ENCODE measurements at places on chromosomes 4 and X.
A peak's percentile ranks its signal among the peaks of the same experiment; 100 is the strongest.

DNA sequence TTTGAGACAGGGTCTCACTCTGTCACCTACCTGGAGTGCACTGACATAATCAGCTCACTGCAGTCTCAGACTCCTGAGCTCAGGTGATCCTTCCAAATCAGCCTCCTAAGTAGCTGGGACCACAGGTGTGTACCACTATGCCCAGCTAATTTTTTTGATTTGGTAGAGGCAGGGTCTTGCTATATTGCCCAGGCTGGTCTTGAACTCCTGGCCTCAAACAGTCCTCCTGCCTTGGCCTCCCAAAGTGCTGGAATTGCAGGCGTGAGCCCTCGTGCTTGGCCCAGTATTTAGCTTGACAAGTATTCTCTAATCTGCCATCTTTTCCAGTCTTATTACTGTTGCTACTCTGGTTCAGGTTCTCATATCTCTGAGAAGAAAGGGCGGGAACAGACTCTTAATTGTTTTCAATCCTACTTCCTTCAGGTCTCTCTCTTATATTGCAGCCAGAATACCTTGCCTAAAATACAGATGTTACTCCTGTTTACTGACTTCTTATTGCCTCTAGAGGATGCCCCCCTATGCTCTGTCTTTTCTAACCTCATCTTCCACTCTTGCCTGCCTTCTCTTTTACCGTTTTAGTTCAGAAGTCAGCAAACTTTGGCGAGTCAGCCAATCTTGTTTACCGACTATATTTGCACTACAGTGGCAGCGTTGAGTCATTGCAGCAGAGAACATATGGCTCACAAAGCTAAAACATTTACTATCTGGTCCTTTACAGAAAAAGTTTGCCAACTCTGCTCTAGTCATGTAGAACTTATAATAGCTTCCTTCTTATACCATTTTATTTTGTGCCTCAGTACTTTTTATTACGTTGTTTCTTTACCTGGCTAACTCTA lies 19.0 kb downstream of the MRPL1 start:
- DNase-seq, result peak; percentile 8

- peak; percentile 5 for DNase-seq
Measured at GRCh38 chrX:45009371-45010000, 136.5 kb downstream of the KDM6A start.

- DNase-seq, result peak; percentile 91
Measured at GRCh38 chrX:71622576-71623450, 4.5 kb upstream of the CXCR3 start.

DNA sequence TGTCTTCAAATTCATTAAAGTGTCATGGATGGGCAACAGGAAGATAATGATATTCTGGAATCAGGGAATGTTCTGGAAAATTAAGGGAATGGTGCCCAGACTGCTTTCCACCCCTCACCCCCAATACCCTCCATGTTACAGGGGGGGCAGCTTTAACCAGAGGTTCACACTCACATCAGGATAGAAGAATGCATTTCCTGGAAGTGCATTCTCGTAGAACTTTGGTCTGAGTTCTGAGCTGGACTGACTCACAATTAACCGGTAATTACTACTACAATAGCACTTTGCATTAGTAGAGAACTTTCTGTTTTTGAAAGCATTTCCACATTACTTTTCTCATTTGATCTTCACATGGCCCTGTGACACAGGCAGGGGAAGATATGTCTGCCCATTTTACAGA lies 52.5 kb upstream of the SHISA3 start:
- DNase-seq, result no peak

DNA sequence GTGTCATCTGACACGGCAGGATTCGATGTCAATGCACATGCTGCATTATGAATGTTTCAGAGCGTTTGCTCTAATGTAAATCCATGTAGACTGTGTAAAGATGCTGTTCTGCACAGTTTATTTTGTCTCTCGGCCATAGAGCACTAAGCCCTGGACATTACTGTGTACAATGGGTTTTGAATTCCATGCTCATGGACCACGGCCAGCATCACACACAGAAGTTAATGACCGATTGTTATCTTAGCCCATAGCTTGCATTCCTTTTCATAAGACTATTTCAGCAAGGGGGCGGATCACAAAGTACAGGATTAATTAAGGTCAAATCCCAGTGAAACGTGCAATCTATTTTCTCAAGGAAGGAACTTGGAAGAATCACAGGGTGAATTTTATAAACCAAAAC lies 286.1 kb upstream of the TENM3 start:
- DNase-seq, result peak; percentile 63

DNA sequence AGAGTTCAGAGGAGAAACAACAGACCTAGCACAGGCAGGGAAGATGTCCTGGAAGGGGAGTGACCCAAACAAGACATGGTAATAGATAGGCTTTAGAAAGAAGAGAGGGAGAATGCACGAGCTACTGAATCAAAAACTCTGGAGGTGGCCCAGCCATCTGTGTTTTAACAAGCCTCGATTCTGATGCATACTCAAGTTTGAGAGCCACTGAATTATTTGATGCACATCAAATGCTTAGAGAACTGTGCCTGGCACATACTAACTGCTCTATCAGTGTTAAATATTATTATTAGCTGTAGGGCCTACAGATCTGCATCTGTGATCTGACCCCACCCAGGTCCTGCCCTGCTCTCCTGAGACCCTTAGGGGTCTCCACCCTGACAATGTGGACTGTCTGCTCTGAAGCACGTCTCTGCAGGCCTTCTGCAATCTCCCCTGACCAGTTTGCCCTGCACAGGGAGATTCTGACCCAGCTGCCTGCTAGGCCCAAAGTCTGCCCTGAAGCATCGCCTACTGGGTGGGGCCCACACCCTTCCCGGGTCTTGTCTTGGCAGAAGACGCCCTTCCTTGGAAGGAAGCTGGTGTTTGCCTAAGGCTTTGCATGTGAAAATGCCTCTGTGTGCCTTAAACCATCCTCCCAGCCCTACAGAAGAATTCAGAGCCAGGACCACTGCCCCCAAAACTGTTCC lies 201.5 kb upstream of the KLF3 start:
- no peak for DNase-seq

DNA sequence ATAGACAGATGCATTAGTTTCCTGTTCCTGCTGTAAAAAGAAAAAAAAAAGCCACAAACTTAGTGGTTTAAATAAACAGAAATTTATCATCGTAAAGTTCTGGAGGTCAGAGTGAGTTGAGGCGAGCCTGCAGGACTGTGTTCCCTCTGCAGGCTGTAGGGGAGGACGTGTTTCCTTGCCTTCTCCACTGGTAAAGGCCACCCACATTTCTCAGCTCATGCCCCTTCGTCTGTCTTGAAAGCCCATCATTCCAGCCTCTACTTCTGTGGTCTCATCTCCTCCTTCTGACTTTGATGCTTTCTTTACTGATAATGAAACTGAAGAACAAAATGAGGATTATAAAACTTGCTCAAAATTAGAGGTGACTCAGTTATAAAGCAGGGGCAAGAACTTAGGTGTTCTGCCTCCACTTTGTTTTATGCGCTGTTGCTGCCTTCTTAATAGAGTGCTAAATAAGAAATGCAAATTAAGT lies 143.0 kb downstream of the STIM2 start:
- no peak for DNase-seq

DNA sequence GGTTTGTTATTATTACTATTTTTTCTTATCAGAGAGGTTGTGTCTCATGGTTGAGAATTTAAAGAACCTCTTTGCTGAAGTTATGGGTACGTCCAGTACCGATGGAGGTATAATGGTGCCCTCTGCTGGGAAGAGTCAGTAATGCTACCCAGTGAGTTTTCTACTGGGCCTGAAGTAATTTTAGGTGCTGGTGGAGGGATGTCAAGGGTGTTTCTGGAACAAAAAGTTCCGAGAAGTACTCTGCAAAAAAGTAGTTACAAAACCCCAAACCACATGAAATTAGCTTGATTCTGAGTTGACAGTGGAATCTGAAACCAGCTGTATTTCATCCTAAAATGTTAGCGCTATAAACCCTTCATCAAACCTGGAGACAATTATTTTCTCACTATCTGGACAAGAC lies 102.5 kb upstream of the MID1 start:
- peak; percentile 52 for DNase-seq

GRCh38 chrX:40539214-40540142 lies 41.3 kb upstream of the ATP6AP2 start:
- DNase-seq, result peak; percentile 83

DNA sequence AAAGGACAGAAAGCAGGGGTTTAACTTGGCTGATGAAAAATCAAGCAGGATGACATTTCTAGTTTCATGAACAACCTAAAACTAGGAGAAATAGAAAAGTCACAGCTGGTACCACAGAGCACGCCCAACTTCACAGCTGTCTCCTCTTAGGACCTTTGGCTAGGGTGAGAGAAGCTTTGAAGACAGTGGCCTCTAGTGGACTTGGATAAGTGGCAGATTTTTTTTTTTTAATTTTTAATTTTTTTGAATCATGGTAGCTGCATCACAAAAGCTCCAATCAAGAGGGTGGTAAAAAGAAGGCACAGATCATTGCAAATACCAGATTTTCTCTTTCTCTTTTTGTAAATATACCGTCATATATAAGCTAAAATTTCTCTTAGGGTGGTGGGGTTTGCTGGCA lies 20.2 kb upstream of the MAP3K15 start:
- peak; percentile 33 for DNase-seq

GRCh38 chr4:72388521-72388920 lies 180.5 kb downstream of the ADAMTS3 start:
- no peak for DNase-seq

DNA sequence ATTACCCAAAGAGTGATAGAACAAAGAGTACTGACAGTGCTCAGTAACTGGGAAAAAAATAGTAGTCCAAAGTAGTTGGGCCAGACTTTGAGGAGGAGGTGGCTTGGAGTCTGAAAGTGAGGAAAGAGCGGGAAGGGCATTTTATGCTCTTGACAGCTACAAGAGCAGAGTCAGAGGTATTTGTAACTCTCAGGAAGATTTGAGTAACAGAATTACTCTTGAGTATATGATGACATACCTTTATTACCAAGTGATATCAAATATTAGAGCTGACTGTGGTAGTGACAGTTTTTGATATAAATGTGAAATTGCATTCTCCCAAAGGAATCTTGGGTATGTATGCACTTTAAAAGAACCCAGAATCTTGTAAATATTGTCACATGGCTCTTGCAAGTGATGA lies 2.2 kb downstream of the SLAIN2 start:
- DNase-seq, result peak; percentile 7

DNA sequence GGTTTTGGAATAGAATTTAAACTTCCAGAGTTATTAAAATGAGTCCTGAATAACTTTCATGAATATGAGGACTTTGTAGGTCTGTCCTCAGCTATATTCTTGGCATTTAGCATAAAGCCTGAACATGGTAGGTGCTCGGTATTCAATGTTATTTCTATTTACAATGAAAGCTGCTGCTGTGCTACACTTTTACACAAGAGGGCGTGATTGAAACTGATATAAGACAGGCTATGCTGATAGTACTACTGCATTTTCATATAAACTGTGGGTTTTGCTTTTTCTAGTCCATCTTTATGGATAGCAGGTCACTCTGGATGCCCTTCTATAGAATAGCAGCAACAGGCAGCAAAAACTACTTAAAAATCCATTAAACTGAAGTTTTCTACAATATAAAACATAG lies 12.3 kb upstream of the GNPDA2 start:
- DNase-seq, result no peak

DNA sequence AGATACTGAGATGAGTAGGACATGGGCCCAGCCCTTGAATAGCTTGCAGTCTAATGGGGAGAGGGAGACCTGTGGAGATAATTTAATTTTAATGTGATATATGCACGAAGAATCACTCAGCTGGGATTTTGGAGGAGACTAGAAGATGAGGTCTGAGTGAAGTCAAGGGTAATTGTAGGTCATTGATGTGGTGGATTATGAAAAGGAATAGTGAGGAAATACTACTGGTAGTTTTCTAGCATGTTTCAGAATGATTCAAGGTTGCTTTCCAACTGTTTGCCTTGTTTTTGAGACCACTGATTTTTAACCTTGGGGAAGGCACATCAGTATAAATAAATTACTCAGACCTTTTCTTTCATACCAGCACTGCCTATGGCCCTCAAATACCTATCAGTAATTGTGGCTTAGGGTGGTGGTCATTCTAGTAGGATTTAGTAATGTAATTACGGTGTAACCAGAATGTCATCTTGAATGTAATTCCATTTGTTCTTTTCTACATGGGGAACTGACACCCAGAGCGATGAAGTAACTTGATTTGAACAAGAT lies 25.6 kb downstream of the PTTG2 start:
- no peak for DNase-seq

DNA sequence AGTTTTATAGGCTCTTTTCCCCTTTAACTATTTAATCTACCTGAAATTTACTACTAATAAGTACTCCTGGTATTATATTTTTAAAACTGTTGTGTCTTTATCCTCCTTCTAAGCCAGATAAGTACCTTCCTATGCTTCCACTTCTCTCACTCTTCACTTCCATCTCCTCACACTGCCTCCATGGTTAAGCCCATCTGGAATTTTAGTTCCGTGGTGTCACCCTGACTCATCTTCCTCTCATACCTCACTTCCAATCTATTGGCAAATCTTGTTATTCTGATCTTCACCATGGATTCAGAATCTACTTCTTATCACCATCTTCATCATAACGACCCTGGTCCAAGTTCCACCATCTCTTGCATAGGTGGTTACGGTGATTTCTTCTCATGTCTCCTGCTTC lies 32.7 kb upstream of the DAPP1 start:
- DNase-seq, result no peak

- no peak for DNase-seq
Measured at GRCh38 chr4:7964890-7965662, 25.4 kb upstream of the AFAP1 start.

DNA sequence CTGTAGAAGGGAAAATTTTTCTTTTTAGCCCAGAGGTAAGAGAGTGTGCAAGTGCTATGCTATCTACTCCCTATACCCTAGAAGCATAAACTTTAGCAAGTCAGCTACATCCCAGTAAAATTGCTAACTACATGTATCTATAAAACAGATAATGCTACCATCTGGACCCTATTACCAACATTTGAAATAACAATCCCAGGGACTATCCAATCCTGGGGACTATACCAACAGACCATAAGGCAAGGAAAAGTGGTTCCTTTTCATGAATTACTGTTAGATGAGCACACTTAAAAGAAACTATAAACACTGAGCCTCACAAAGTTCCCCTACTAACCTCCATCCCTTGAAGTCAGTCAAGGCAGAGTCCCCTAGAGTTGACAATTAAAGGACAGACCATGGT lies 213.6 kb upstream of the VEGFC start:
- DNase-seq, result peak; percentile 5

DNA sequence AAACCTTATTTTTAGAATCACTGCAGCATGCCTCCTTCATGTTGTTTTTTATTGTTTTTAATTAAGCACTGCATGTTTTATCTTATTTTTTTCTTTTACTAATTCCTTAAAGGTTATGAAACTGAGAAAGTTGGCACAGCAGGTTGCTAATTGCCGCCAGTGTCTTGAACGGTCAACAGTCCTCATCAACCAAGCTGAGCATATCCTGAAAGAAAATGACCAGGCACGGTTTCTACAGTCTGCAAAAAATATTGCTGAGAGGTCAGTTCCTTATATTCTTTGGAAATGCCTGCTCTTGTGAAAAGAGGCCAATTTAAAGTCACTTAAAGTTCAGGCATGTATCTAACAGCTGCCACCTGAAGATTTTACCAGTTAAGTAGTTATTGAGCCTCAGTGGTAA lies 76.8 kb downstream of the TEX13B start:
- no peak for DNase-seq

GRCh38 chrX:48467281-48467761 lies 2.7 kb downstream of the SLC38A5 start:
- DNase-seq, result no peak

GRCh38 chr4:162891788-162892707 lies 274.6 kb downstream of the NAF1 start:
- no peak for DNase-seq
